ENCODE measurements at places on chromosomes 16 and 17.

DNA sequence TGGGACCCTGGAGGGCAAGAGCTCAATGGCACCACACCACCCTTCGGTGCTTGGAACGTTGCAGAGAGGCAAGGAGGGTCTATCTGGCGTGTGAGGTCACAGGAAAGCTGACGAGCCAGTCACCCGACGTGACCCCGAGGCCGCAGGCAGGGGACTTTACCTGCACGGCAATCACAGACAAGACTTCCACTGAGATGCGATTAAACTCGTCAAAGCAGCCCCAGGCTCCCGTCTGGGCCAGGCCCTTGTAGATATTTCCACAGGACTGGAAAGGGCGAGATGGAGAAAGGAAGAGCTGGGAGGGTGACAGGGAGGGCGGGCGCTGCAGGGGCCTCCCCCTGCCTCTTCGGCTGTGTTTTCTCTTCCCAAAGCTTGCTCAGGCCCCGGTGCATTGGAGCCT, 78.3 kb downstream of the DNAH17 start:
- DNase-seq: no peak

- no peak for DNase-seq
Measured at GRCh38 chr17:17957584-17957916, 14.7 kb downstream of the TOM1L2 start.

DNA sequence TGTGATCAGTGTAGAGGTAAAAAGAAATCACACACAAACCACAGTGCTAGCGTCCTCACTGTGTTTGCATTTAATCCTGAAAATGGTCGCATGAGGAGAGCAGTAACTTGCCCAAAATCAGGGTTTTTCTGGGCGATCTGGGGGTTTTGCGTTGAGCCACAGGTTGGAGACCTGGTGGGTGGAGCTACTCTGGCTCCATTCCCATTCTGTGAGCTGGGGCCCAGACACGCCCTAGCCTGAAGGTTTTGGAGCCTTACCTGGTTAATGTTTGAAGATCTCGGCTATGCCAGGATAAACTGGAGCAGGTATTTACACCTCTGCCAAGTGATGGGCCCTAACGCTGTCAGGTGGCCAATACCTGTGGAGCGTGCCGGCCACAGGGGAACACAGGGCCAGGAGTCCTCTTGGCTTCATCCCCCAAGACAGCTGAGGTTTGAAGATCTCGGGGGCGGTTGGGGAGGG, 48.4 kb downstream of the MPRIP start:
- DNase-seq: no peak

DNA sequence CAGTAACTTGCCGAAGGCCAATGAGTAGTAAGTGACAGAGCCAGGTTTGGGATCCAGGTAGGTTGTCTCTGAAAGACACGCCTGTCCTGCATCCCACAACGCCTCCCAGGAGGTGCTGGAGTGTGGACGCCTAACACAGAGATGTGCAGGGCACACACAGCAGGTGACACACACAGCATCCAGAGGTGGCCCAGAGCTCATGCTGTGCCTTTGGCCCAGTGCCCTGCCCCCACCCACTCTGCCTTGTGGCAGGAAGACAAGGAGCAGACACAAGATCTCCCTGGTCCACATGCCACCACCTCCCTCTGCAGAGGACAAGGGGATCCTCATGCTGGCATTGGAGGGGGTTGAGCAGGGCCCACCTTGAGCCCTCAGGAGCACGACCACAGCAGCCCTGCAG, 14.7 kb upstream of the STH start:
- DNase-seq: no peak

DNA sequence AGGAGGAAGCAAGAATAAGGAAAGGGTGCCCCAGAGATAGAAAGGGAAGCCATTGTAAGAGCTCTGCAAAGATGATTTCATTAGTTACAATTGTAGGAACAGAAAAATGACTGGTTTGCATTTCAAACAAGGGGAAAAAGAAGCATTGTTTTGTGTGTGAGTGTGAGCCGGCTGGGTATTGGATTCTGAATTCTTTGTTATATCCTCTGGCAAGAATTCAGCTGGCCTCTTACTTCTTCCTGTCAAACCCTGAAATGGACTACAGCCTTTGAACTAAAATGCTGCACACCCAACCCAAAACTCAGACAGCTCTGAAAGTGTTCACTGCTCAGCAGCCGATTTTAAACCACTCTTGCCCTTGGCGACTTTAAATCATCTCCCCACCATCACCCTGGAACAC, 461.3 kb downstream of the PMP22 start:
- no peak for DNase-seq

- no peak for DNase-seq
Measured at GRCh38 chr17:37138571-37139120, 189.9 kb downstream of the AATF start.

GRCh38 chr17:1216217-1217088, 36.7 kb upstream of the ABR start:
- no peak for DNase-seq

GRCh38 chr17:17704931-17705330, 23.7 kb downstream of the RAI1 start:
- no peak for DNase-seq

DNA sequence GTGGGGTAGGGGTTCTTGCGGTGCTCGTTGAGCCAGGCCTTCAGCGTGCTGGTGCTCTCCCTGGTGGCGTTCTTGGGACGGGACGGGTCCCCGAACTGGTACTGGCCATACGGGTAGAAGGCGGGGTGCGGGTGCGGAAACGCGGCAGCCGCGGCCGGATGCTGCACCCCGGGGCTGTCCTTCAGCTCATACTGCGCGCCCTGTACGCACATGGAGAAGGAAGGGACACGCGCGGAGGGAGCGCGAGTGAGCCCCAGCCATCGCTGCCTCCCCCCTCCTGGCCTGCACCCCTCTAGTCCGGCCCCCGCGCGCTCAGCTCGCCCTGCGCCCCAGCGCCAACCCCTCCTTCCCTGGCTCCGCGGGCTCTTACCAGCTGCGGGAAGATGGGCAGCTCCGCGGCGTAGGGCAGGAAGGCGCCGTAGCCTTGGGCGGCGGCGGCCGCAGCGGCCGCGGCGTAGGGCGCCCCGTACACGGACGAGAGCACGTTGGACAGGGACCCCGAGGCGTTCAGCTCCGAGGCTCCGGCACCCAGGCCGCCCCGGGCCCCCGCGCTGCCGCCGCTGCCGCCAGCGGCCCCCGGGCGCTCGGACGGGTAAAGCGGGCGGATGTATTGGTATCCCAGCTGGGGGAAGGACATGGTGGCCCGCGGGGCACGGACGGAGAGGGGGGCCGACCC, 1.0 kb downstream of the IRX3 start:
- DNase-seq: no peak

DNA sequence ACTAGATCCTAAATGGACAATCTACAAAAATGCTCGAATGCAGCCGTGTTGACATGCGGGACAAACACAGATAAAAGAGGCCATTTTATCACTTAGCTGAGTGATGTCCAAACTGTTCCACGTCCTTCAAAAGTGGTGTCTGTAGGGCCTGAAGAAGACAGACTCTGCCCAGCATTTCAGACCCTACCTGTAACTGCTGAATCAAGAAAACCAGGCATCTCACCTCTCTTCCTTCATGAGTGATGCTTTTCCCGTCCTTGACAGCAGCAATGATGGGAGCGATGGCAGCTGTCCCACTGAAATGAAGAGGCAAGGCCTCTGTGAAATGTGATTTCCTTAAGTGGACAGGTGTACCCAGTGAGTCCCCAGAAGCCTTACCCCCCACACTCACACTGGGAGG, 12.3 kb downstream of the ELAC2 start:
- no peak for DNase-seq

GRCh38 chr17:28682655-28683054, 20.6 kb downstream of the SUPT6H start:
- DNase-seq: no peak

- no peak for DNase-seq
Measured at GRCh38 chr17:79023180-79023705, 726 bp upstream of the C1QTNF1 start.
